ENCODE measurements at places on chromosomes 2 and 18.

DNA sequence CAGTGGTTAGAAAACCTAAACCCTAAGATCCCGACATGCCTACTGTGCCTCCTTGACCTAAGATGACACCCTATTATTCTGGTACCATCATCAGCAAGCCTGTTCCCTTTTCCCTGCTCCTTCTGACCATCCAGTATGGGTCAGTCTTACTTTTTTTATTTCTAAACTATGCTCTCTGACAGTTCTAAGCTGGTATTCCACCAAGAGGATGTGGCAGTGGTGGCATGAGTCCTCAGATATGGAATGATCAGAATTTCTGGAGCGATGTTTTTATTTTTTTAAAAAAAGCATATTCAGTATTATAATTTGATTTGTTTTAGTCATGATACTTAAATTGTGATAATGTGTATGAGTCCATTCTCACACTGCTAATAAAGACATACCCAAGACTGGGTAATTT lies 145.9 kb upstream of the LHCGR start:
- DNase-seq: no peak

GRCh38 chr18:28846958-28847357 lies 670.0 kb upstream of the CDH2 start:
- no peak for DNase-seq

GRCh38 chr2:190979906-190980629 lies 33.9 kb downstream of the STAT1 start:
- no peak for DNase-seq

- no peak for DNase-seq
Measured at GRCh38 chr2:188833331-188833730, 140.8 kb upstream of the COL3A1 start.

DNA sequence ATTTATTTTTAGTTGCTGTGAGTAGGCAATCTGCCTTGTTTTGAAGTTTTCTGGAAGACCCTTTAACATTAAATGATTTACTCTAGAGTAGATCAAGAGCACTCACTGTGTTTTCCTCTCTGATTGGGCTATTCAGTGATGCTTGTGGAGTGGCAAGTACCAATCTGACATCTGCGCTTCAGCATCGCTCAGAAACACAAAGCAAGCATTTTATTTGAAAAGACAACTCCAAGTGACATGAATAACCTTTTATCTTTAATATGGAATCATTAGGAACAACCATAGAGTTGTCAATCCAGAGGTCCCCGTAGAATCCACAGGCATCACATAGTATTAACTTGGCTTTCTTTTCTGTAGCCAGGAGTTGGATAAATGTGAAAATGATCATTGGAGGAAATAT lies 114.7 kb downstream of the CPS1 start:
- no peak for DNase-seq

GRCh38 chr2:165505514-165505913 lies 36.0 kb downstream of the CSRNP3 start:
- DNase-seq: no peak

DNA sequence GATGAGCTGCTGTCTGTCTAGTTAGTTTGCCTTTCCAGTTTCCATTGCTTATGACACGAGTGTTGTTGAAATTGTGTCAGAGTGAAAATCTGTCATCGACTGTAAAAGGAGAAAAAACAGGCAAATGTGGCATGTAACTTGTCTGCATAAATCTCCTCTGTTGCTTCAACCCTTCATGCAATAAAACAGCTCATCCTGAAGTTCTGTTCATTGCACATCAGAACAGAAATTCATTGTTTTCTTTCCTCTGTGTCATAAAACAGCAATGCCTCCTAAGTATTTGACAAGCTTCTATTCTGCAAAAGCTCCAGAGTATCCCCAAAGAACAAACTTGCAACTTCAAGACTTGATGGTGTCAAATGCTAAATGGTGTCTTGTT lies 432.1 kb downstream of the MEIS1 start:
- no peak for DNase-seq

- DNase-seq: no peak
Measured at GRCh38 chr2:219129589-219129988, 31.0 kb downstream of the NHEJ1 start.

- DNase-seq: no peak
Measured at GRCh38 chr2:70692256-70692655, 75.7 kb downstream of the ADD2 start.

DNA sequence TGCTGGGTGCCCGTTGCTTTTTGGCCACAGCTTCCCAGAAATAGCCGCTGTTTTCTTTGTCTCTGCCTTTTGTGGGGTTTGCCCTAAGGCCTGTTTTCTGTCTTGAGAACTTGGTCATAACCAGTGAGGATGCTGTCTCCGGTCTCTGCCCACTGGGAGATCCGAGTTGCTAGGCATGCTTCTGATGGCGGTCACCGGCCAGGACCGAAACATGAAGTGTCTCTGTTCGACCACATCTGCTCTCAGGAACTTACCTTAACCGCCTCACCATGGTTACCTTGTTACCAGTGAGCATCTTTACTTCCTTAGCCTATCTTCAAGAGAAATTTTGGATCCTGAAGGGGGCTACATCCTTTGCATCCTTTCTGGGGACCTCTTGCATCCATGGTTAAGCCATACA lies 91.9 kb downstream of the RTP5 start:
- DNase-seq: no peak

DNA sequence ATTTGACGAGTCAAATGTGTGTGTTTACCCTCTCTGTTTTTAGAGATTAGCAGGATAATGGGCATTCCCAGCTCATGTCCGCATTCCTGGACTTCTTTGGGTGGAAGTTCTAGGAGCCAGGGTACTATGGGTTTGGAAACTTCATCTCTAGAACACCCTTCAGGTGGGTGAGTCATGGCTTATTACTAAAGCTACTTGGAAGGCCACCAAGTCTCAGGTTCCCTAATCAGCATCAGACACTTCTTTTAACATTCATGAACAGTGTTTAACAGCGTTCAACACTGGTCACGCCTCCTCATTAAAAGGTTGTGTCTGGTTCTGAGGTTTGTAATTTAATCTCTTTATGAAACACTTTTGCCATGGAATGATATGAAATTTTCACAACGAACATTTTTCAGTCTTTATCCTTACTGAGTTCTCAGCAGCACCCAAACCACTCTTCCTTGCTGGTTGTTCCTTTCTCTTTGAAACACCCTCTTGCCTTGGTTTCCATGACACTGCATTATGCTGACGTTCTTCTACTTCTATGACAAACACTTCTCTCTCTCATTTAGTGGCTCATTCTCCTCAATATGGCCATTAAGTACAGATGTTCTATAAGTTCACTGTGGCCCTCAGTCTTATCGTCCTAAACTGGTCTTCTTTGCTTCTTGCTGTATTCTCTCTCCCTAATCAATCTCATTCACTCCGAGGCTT lies 49.3 kb downstream of the MMADHC start:
- DNase-seq: no peak

DNA sequence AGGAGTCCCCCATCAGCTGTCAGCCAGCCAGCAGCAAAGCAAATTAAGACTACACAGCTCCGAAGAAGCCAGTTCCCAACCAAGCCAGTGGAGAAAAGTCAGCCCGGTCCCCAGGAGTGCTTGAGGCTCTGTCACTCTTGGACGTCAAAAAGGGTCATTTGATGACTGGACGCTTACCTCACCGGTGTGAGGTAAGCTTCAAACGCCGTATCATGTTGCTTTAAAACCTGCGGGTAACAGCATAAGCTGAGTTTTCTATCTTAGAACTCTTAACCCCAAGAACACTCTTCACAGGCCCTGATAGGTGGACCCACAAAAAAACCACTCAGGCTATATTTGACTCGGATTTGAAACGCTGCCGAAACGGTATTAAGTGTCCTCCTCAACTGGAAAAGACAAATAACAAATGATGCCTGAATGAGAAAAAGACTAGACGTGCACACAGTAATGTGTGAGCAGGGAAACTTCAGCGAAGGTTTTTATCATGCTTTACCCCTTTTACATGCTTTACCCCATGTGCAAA lies 682 bp upstream of the LNPK start:
- peak; percentile 25 for DNase-seq

GRCh38 chr2:62114564-62114963 lies 81.4 kb upstream of the B3GNT2 start:
- DNase-seq: no peak

GRCh38 chr2:164935118-164936101 lies 19.9 kb downstream of the SLC38A11 start:
- no peak for DNase-seq

Measured in activated CD4-positive, alpha-beta T cell treated with anti-CD3 and anti-CD28 coated beads for 36 hours (primary cell).